Midbrain (tissue), 1 donor: ENCODE measurements at places on chromosomes 6 and 20.

DNA sequence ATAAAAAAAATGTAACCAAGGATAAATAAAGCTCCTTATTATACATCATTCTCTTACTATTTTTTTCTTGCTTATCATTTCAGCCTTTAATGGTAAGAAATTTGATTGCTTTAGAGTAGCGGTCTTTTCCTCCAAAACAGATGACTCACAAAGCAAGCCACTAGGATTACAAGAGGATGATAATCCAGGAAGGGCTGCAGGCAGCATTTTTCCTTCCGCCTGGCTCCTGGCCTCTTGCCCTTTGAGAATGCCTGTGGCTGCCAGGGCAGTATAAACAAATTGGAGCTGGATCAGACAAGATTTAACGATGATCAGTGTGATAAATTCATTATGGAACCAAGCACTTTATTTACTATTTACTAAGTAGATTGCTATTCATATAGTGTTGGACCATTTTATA, 9.7 kb upstream of the FBXL4 start:
- no peak for DNase-seq

GRCh38 chr20:49677777-49678758, 35.6 kb downstream of the B4GALT5 start:
- no peak for DNase-seq

DNA sequence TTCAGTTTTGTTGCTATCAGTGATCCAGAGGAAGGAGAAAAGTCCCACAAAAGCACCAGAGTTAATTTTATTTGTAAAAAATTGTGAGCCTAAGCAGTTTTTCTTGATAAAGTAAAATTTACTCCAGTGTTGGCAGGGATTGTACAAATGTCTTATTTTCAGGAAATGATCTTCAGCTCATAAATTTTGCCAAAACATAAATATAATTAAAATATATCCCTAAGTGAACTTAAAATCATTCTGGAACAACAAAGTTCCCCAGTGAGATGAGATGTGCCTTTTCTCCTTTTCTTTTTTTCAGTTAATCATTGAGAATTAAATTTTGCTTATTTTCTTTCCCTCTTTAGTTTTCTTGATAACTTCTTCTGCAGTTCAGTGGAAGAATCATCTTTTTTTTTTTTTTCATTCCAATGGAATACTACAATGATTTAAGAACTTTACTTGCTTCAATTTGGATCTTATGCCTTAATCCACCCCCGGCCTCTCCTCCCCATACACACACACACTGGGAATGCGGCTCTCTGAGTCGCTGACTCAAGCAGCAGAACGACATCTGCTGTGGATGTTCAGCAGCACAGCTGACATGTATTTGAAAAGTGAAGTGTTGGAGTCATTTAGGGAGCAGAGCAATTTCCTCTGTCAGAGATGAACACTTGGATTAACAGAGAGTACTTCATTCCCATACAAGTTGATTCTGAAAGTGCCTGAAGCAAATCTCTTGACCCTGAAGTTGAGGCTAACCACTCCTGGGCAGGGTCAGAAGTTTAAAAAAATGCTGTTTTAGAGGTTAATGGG, 27.7 kb upstream of the LAMA4 start:
- no peak for DNase-seq

DNA sequence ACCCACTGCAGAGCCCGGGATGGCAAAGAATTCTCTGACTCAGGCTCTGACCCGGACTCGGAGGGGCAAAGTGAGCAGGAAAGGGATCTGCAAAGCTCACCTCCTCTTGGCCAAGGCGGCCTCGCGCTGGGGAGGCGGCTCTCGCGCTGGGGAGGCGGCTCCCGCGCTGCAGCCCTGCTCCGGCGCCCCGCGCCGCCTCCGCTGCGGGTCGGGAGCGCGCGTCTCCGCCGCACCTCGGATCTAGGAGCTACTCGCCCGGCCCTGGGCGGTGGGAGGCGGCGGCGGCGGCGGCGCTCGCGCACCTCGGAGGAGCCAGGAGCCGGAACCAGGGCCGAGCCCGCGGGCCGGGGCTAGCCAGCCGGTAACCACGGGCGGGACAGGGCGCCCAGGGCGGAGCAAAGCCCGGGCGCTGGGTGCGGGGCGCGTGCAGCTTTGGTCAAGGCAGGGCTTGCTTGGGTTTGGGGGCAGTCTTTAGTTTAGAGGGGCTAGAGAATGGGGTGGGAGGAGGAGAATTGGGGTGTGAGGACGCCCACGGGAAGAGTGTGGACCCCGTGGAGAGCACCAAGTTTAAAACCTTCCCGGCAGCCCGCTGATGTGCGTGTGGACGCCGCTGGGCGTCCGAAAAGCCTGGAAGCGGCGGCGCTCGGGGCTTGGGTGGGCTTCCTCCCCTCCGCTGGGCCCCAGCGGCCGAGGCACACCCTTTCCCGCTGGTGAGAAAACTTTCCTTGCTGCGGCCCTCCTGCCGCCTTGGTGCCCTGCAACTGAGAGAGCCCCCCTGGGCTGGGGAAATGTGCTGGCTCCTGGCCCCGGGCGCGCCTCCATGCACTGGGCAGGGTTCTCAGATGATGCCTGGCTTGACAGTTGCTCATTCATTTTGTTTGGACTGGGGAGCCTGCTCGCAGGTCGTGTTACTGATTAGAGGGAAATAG, at the start of gene MRAP2:
TSS of gene MRAP2 (plus strand) at position 250 of the 929 bp plus-strand sequence. CDS start 21,547 bp downstream, outside the sequence.
- no peak for DNase-seq

- DNase-seq: no peak
These were observed 47.0 kb downstream of the COL19A1 start for GRCh38 chr6:69913361-69913760.

- no peak for DNase-seq
These were observed 134.9 kb downstream of the BCAS1 start for GRCh38 chr20:53935344-53936084.

DNA sequence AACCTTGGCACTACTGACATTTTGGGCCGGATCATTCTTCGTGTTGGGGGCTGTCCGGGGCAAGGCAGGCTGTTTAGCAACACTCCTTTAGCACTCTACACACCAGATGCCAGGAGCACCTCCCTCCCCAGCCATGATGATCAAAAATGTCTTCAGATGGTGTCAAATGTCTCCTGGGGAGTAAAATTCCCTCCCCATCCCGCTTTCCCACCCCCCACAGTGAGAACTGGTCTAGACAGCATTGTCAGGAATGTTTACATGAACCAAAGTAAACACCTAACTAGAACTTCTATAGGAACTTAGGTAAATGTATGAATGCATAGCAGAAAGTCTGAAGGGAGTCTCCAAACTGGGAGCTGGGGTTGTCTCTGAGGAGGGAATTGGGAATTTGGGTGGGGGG, 70.0 kb upstream of the TOP1 start:
- DNase-seq: no peak

DNA sequence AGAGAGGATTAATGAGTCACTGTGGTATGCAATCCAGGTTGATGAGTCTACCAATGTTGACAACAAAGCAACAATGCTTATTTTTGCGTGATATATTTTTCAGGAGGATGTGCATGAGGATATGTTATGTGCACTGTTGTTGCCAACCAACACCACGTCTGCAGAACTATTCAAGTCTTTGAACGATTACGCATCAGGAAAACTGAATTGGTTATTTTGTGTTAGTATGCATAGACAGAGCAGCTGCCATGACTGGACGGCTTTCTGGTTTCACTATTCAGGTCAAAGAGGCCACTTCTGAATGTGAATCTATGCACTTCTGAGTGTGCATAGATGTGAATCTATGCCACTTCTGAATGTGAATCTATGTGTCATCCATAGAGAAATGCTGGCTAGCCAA, 134.0 kb upstream of the GRIK2 start:
- no peak for DNase-seq

GRCh38 chr6:169953686-169954085, 202.3 kb downstream of the ERMARD start:
- DNase-seq: no peak

DNA sequence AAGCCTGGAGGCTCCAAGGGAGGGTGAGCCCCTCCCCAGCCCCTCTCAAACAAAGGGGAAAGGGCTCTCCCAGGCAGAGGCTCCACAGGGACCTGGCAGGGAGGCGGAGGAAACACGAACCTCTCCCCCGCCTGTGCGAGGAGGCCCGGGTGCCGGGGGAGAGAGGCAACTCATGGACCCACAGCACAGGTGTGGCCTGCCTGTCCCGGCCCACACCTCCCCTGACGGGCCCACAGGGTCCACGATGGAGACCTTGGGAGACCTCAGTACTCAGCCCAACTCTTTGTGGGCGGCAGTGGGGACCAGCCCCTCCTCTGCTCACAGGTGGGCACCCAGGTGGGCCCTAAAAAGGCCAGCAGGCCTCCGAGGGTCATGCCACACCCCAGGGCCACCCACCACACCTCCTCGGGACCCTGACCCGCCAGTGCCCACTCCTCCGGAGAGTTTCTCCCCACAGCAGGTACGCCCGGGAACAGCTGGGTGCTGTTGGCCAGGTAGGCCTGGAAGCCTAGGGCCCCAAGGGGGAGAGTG, 12.2 kb downstream of the LAMA5 start:
- no peak for DNase-seq

- DNase-seq: no peak
These were observed 230.8 kb downstream of the LRFN2 start for GRCh38 chr6:40356242-40356910.

DNA sequence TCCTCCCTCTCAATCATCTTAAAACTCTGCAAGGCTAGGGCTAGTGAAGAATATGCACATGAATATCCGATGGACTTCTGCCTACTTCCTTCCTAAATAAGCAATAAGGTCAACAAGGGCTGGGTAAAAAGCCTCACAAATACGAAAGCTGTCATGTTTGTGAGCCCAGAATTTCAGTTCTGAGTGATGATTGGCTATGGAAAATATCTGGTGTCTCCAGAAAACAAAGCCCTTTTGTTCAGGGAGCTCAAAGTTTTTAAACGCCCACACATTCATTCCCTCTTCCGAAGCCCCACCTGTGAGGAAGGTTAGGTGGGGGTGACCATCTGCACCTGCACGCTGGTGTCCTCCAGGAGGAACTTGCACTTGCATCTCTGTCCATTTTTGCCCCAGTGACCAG, 126.9 kb upstream of the ARMC2 start:
- no peak for DNase-seq

- DNase-seq: no peak
These were observed 12.5 kb downstream of the VSTM2L start for GRCh38 chr20:37915434-37915787.

DNA sequence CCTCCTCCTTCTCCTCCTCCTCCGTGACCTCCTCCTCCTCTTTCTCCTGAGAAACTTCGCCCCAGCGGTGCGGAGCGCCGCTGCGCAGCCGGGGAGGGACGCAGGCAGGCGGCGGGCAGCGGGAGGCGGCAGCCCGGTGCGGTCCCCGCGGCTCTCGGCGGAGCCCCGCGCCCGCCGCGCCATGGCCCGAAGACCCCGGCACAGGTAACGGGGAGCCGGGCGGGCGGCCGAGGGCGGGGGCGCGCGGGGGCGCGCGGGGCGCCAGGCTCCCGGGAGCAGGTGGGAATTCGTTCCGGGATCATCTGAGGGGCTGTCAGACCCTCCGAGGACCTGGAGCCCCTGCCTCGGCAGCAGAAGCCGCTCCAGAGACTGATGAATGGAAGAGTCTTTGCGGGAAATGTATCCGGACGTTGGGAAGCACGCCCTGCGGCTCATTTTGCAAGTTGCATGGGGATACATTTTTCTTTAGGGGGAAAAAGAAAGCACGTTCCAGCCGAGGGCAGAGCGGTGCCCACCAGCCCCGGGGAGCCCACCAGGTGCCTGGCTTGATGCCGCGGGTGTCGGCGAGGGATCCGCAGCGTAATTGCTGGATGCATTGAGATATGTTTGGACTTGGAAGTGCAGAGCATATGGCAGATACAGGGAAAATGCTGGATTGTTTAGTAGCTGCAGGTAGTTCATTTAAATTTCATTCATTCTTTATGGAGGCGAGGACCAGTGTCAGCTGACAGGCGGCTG, 394 bp downstream of the MYB start:
- DNase-seq: no peak

- no peak for DNase-seq
These were observed 28.9 kb upstream of the MTRF1L start for GRCh38 chr6:153031335-153031955.

DNA sequence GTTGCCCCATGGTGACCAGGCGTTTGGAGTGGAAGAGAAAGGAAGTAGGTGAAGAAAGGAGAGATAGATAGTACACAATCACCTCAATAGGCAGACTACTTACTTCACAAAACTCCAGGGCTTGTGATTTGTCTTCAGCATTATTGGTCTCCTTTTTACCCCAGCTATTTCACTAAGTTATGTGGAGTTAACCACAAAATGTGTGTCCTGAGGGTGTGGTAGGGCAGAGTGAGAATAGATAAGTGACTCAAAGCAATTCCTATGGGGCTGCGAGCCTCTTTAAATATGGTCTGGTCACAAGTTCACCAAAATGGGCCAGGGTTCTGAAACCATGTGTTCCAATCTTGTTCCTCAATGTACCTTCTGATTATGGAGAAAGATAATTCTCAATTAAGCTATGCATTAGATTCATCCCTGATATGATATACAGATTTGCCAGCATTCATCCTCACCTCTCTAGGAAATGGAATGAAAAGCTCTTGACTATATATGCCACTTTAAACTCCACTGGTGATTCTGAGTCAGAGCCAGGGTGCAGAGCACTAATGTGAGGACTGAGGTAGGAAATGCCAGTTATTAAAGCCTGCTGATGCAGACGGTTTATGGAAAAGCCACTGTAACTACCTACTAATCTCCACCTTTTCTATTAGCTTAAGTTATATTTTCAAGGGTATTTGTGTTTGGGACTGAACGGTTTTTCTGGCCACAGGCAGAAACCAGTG, 310.6 kb upstream of the MANEA start:
- DNase-seq: no peak

DNA sequence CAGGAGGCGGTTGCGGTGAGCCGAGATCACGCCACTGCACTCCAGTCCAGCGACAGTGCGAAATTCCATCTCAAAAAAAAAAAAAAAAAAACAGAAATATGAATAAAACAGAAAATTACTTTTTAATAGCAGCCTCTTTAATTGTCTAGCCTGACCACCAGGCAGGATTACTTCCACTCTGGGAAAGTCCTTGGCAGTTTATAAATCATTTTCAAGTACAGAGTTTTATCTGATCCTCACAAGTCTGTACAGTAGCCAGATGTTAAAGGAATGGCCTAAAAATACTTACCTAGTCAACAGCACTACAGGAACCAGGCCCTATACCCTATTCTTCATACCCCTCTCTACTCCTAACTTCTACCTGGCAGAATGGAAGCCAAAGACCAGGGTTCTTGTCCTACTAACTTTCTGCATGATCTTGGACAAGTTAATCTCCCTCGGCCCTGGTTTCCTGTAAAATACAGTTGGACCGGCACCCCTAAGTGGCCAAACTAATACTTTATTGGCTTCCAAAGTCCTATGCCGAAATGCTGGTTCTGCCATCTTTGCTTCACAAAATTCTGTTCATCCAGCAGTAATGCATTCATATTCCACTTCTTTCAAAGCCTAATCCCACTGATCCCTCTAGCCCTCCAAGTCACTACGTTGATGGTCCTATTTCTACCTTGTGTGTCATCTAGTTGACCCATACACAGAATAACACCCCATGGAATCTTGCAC, 1.9 kb downstream of the EIF2S2 start:
- DNase-seq: no peak
